ENCODE measurements at places on chromosomes 6 and 20.

DNA sequence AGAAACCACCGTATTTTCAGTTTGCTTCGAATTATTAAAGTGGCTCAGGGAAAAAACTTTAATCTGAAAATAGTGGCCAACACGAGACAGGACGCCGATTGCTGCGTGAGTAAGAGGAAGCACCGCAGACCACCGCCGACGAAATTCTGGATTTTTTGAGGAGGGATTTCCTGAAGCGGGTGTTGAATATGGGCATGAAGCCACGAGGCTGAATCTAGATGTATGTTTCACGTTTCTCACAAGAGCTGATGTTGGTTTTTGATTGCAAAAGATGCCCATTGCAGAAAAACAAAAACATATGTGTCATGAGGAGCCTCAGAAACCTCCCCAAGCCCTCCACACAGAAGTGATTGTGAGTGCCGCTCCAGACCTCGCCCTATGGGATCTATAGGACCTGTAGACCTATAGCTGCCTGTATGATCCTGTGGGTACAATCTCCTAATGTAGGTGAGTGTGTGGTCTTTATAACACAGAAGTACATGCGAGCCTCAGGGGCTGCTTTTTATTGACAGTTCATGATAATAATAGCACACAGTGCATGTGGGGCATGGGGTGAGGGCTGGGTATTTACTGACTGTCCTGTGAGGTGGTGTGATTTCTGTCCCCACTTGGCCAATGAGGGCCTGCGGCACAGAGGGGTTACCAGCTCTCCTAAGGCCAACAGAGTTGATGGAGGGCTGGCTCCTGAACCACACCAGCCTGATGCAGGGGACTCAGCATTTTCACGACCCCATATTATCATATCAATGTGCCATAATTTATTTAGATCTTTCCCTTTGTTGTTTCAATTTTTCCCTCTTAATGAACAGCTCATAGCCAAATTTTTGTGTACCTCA lies 243.9 kb downstream of the DLL1 start:
- no peak for DNase-seq

DNA sequence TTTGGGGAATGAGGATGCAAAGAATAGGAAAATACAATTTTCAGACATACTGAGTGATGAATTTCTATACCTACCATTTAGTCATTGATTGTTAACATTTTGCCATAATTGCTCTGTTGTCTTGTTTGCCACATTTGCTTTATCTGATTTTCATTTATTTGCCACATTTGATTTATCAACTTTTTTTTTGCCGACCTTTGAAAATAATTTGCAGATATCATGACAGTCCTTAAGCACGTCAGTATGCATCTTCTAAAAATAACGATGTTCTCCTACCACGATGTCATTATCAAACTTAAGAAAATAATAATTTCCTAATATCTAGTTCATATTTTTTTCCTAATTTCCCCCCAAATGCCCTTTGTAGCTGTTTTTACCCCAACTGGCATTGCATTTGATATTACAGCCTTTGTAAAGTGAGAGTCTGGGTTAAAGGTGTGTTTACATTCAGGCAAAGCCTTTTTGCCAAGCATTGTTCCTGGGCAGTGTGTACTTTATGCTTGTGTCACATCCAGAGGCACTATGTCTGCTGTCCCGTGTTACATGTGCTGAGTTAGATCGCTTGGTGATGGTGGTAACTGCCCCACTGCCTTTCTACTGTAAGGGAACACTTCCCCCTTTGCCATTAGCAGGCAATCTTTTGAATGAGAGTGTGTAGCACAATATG lies 26.4 kb downstream of the SEC23B start:
- no peak for DNase-seq

DNA sequence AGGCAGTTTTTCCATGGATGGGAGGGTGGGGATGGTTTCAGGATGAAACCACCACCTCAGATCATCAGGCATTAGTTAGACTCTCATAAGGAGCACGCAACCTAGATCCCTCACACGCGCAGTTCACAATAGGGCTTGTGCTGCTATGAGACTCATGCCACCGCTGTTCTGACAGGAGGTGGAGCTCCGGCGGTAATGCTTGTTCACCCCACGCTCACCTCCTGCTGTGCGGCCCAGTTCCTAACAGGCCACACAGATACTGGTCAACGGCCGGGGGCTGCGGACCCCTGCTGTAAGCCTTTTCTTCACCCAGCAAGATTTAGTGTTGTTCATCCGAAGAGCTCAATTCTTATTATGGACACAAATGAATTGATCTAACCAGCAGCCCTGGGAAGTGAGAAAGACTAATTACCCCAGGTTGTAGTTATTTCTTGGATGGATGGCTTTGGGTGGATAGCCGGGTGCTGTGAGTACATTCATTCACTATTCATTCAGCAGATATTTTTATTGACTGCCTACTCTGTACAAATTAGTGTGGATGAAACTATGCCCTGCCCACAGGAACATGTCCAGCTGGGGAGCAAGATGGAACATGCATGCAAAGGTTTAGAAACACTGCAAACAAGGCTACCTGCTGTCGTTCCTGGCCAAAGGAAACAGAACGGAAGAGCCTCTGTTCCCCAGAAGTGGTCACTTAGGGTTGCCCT lies 57.2 kb downstream of the RIOK1 start:
- no peak for DNase-seq

DNA sequence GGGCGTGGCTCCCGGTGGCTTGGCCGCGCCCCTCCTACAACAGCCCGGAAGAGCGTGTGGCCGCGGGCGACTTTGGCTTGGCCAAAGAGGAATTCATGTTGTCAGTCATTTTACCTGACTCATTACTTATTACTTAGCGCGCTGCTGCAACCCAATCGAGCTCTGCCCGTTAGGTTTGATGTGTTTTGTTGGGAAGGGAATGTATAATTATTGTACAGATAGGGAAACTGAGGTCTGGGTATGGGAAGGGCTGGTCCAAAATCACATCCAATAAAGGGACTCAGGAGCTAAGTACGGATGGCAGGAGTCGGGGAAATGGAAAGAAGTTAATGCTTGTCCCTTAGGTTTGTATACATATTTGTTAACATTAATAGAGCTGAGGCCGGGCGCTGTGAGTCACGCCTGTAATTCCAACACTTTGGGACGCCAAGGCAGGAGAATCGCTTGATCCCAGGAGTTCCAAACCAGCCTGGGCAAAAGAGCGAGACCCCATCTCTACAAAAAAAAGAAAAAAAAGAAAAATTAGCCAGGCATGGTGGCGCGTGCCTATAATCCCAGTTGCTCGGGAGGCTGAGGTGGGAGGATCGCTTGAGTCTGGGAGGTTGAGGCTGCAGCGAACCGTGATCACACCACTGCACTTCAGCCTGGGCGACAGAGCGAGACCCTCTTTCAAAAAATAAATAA lies 639 bp upstream of the ZNF335 start:
- DNase-seq: peak; percentile 37

DNA sequence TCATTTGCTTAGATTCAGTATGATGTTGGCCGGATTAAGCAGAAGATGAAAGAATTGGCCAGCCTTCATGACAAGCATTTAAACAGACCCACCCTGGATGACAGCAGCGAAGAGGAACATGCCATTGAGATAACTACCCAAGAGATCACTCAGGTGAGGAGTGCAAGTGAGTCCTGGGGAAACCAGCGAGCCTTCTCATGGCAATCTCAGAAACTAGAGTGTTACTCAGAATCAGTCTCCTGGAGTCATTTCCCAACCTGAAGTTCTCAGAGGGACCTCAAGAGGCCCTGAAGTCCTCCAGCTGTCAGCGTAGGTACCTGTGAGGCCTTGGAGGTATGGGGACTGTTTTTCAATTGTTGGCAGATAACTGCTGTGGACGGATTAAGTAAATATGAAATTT lies 16.9 kb downstream of the STX16 start:
- DNase-seq: no peak

DNA sequence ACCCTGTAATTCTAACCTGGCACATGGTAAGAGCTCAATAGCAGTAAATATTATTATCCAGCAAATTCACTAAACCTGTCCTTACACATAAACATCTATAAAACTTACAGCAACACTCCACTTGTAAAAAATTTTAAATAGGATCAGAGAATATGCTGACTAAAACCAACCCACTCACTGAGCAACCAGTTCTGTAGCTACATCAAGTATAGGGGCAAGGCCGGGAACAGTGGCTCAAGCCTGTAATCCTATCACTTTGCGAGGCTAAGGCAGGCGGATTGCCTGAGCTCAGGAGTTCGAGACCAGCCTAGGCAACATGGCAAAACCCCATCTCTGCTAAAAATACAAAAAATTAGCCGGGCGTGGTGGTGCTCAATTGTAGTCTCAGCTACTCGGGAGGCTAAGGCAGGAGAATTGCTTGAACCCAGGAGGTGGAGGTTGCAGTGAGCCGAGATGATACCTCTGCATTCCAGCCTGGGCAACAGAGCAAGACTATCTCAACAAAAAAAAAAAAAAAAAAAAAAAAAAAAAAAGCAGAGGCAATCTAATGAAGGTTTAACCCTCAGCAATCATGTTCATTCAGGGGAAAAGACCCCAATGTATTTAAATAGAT lies 6.8 kb downstream of the STAU1 start:
- no peak for DNase-seq

- peak; percentile 24 for DNase-seq
Observed at GRCh38 chr6:168035661-168036545, 38.4 kb downstream of the KIF25 start.

DNA sequence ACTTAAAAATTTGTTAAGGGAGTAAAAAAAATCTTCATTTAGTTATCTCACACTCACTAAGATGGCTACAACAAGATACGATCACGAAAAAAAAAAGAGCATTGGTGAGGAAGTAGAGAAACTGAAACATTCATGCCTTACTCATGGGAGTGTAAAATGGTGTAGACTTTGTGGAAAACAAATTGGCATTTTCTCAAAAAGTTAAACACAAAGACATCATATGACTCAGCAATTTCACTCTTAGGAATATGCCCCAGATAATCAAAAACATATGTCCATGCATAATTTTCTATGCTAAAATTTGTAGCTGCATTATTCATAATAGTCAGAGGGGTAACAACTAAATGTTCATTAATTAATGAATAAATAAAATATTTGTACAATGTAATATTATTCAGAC lies 120.9 kb upstream of the IRAK1BP1 start:
- no peak for DNase-seq

DNA sequence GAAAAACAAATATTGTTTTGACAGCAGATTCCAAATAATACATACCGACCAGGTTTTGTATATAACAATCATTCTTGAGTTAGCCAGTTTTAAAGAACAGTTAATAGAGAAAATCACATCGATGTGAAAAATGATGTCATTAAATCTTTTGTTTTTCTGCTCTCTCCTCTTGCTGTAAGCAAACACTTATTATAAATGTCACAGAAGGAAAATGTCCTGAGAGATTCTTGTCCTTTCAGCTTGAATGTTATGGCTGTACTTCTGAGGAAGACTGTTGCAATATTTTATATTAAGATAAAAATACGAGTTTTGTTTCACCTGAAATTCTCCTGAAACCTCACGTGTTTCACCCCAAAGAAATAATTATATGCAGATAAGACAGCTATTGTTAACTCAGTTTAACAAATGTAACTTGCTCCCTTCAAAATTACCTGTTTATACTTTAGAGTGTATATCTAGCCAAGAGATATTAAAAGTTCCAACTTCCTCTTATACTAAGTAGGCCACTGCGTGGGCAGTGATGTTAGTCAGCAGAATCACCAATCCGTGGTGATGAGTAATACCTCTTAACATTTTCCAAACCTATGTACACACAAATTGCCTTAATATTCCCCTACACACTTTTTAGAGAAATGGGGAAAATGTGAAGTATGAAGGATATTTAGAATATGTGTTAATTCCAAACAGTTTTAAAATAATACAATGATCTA lies 1111.4 kb upstream of the CITED2 start:
- peak; percentile 22 for DNase-seq

GRCh38 chr6:85124472-85125354 lies 325.2 kb upstream of the NT5E start:
- DNase-seq: no peak

GRCh38 chr6:26311385-26312095 lies 53.5 kb upstream of the BTN3A2 start:
- peak; percentile 78 for DNase-seq

- DNase-seq: no peak
Observed at GRCh38 chr20:25369529-25369928, 21.1 kb downstream of the ABHD12 start.

DNA sequence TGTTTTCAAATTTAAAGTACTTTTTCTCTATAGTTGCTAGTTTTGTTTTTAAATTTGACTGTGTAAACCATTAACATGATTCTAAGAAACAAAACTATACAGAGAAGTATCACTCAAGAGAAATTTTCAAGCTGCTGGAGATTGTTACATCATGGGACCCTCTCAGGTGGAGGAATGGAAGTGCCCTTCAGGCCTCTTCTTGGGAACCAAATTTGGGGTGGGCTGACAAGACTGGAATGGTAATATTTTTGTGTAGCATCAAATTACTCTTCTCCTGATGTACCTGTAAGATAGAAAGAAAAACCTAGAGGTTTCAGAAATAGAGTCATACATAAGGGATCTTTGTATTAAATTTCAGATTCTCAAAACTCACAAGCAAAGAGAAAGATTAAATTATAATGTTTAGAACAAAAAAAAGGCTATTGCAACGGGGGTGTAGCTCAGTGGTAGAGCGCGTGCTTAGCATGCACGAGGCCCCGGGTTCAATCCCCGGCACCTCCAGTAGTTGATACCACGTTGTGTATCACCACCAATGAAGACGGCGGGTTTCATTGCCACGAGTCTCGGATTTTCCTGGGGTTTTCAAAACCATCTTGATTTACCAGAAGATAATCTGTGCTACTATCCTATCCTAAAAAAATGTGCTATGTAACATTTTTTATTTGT lies 193.7 kb downstream of the GPX5 start:
- peak; percentile 69 for DNase-seq
